ENCODE measurements at places on chromosomes 2 and 18.

DNA sequence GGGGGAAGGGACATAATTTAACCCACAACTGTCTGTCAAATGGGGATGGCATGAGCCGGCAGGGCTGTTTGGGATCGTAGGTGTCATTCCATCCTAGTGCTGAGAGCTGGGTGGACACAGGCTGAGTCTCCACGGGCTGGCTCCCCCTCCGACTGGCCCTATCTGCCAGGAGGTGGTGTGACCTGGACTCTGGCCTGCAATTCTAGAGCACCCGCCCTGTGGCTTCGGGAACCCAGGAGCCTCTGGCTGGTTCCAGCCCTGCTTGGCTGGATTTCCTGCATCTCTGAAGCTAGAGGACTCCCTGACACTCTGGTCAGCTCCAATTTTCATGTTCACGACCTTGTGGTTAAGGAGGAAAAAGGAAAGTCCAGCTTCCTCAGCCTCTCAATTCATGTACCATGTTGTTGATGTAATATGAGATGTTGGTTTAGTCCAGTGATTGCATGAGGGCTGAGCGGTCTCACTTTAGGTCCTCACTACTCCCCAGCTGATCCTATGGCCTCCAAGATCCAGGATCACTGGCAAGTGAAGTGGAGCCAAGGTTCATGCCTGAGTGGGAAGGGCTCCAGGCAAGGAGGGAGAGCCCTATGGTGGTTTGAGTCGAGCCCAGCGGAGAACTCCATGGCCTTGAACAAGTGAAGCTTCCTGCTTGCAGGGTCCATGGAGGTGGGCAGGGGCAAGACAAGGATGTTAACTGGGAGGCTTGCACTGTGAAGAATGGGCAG, 169.1 kb downstream of the NDUFA10 start:
- DNase-seq = no peak

DNA sequence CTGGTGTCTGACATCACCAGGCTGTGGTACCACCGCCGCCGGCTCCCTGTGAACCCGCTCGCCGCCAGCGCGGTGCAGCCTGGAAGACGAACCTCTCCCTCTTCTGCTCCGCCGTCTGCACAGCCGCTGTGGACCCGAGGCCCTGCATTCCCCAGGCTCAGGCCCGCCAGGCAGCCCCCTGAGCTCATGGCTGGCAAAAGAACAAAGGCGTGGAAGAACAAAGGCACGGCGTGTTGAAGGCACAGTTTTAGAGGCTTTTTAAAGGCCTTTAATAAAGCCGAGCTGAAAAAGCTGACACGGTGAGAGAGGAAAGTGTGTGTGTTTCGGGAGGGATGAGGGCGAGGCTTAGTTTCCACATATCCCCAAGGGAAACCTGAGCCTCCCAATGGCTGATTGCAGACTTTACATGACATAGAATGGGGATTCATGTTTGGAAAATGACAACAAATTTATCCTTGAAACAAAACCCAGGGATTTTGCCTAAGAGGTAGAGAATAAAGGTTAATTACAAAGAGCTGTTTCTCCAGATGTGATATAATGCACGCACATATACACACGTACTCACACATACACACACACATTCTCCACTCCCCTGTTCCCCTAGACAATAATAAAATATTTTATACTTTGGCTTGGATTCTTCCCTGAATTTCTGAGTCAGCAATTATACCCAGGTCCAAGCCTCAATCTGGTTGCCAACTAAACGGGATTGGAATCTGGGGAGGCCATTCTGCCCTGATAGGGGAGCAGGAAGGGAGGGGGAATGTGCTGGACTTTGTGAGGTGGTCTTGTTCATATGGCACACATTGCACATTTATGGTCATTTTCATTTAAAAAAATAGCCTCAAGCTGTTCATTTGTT, 39.7 kb downstream of the RFX8 start:
- no peak for DNase-seq

DNA sequence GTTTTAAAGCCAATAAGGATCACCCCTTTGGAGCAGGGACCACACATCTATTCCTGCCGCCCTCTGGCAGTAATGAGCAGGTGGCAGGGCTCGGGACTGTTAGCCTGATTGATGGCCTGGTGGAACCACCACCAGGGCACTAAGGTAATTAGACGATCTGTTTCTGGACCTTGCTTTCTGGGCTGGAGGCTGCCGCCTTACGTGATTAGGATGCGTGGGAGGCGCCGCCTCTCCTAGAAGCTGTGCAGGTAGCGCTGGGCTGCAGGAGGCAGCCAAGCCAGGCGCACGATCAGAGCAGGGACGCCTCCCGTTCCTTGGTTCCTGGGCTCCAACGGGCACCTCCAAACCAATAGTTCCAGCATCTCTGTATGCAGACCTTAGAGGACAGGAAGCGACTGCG, 242.6 kb upstream of the RAB12 start:
- no peak for DNase-seq

- no peak for DNase-seq
Observed at GRCh38 chr2:102736110-102736409, 25.8 kb upstream of the TMEM182 start.

DNA sequence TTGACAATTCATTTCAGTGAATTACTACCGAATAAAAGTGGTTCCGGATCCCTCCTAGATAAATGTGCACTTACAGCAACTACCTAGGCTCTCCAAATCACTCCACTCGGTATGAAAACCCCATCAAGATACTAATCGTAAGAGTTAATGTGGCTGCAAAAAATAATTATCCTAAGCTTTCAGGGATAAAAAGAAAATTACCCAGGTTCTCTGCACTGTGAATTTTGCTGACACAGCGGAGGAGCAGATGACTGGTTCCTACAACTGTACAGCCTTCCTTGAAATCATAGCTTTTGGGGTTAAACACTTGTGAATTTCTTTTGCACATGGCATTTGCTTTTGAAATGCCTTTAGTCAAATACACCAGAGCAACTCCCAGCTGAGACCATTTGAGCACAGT, 104.7 kb downstream of the CD226 start:
- DNase-seq = no peak

- no peak for DNase-seq
Observed at GRCh38 chr2:223532161-223532560, 70.0 kb downstream of the SCG2 start.

DNA sequence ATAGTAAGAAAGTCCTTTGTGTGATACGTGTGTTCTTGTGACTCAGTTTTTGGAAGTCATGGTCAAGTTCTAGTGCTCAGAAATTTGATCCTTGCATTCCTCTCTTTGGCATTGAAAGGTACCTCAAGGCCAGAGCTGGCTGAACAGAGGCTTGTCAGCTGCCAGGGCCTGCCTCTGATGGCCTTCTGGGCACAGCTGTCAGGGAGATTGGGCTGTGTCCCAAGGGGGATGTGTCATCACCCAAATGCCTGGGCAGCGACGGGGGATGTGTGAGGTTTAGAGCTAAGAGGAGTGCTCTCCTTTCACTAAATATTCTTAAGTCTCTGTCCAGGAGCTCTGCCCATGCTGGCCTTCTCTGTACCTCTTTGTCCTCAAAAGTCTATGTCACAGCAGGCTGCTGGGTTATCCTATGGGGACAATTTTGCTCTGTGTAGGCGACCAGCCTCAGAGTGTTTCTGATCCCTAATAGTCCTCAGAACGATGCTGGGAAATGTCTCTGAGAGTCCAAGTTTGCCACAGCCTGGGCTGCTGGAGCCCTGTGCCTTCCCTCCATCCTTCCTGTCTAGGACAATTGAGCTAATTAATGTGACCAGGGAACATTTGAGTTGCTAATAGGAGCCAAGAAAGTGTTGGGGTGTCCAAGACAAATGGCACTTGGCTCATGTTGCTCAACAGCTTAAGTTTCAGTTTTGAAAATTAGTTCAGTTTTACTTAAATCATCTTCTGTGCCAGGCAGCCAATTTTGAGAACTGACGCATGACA, 115.4 kb upstream of the ZNF521 start:
- no peak for DNase-seq

DNA sequence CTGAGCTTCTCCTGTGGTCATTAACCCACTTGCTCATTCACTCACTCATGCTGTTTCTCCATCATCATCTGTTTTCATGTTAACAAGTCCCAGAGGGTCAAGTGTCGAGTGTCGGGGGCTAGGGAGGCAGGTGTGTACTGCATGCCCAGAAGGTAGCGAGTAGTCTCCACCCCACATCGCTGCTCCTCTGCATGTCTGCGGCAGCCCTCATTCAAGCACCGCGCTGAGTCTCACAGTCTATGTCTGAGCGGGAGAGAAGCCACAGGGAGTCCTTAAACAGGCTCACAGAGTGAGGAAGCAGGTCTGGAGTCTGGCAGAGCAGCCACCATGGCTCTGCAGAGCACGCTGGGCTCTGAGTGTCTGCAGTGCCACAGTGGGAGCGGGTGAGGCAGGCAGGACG, 121.3 kb upstream of the IL1R2 start:
- no peak for DNase-seq

- no peak for DNase-seq
Observed at GRCh38 chr2:118988706-118989105, 46.7 kb downstream of the MARCO start.

DNA sequence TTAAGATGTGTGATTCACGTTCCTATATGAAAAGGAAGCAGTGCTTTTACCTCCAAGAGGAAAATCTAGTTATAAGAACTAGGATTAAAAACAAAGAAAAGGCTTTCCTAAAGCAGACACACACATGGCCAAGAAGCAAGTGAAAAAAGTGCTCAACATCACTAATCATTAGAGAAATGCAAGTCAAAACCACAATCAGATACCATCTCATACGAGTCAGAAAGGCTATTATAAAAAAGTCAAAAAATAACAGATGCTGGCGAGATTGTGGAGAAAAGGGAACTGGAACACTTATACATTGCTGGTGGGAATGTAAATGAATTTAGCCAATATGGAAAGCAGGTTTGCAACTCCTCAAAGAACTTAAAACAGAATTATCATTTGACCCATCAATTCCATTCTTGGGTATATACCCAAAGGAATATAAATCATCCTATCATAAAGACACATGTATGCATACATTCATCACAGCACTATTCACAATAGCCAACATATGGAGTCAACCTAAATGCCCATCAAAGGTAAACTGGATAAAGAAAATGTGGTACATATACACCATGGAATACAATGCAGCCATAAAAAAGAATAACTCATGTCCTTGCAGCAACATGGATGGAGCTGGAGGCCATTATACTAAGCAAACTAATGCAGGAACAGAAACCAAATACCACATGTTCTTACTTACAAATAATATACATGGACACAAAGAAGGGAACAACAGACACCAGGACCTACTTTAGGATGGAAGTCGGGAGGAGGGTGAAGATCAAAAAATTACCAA, 285.3 kb downstream of the RAD51AP2 start:
- DNase-seq = no peak

DNA sequence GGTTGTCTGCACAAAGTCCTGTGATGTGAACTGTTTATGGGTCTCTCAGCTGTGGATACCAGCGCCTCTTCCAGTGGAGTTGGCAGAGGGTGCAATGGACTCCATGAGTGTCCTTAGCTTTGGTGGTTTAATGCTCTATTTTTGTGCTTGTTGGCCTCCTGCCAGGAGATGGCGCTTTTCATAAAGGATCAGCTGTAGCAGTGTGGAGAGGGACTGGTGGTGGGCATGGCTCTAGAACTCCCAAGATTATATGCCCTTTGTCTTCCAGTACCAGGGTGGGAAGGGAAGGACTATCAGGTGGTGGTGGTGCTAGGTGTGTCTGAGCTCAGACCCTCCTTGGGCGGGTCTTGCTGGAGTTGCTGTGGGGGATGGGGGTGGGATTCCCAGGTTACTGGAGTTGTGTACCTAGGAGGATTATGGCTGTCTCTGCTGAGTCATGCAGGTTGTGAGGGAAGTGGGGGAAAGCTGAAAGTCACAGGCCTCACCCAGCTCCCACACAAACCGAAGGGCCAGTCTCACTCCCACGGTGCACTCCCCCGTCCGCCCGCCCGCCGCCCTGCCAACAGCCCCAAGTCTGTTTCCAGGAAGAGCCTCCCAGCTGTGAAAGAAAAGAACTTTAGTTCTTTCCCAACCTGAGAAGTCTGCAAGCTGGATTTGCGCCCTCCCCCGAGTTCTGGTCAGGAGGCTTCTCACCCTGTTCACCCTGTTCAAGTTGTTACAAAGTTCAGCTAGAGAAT, 108.1 kb downstream of the MARCO start:
- DNase-seq = no peak

- DNase-seq = no peak
Observed at GRCh38 chr2:116979916-116980764, 834.4 kb upstream of the DDX18 start.

DNA sequence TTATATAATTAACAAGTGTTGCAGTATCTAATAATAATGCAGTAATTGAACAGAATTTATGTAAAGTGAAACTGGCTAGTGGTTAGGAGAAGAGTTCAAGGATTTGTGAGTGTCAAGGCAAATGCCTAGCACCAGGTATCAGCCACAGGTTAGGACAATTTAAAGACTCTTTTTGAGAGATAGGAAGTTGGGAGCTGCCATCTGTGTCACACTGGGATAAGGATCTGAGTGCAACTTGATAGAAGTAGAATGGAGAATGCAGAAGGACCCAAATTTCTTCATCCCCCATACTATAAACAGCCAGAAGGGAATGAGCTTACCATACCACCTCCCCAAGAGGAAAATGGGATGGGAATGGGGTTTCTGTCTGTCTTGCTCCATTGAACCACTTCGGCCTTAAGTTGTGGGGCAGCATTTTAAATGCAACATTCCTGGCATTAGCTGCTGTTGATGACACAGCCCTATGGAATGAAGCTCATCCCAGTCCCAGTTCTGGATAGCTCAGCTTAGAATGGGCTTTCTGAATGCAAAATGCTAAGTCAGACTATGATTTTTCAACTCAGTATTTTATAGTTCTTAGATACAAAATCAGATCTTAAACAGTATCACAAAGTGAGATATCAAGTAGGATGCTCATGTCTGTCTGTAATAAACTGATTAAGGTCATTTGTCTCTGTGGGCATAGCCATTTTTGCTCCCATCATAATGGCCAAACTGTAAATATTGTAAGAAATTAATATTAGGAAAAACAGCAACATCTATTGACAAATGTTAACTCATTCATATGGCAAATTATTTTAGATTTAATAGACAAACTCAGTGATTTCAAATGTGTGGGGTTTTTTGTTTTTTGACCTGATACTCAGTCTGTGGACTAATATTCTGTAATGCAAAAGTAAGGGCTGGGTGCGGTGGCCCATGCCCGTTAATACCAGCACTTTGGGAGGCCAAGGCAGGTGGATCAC, 44.0 kb downstream of the GPR155 start:
- no peak for DNase-seq

DNA sequence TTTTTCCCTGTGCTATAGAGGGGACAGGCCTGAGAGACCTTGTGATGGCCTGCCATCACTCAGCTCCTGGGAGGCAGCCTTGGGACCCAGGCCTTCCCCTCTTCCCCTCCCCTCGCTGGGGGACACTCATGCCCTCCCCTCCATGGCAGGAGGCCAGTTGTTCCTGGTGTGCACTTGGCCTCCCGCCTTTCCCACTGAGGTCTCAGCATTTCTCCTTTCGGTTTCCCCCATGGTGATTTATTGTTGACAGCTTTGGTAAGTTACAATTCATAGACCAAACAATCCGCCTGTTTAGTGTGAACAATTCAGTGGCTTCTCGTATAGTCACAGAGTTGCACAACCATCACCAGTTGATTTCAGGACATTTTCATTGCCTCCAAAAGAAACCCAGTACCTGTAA, 10.2 kb upstream of the CNDP1 start:
- no peak for DNase-seq

DNA sequence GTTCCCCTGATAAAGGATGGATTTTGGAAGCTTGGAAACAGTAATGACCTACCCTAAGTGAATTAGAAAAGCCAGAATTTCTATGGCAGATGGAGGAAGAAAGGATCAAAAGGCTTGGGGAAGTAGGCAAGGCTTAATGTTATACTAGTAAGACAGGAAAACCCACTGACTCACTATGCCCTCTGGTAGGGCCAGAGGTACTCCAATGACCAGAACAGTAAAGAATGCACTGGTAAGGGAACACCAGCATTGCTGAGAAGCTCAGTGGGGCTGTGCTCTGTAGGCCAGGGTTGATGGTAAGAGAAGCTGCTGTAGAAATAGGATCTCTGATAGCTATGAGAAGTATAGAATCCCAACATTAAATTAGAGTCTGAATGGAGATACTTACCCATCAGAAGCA, 126.4 kb downstream of the GFPT1 start:
- DNase-seq = no peak

Data from stimulated activated CD4-positive, alpha-beta T cell treated with anti-CD3 and anti-CD28 coated beads, Interleukin-2, amount 100 ng/mL, for 4 hours (primary cell).